ENCODE measurements at places on chromosomes 5 and 9.

DNA sequence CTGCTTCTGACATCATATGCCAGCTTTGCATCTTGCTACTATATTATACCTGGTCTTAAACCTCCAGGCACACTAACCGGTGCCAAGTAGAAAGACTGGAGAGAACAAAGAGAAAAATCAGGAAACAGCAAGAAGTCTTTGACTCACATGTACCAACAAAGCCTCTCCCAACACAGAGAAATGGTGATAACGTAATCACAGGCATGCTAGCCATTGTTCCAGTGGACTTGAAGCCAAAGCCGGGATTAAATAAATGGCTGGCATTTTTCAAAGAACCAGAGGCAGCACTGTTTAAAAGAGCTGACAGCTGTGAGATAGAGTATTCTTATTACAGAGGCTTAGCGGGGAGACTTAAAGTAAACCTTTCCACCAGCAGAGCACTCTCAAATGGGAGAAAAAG is 148.4 kb upstream of the NFIL3 start:
- DNase-seq: peak; percentile 14

GRCh38 chr5:56097055-56097454 is 102.3 kb upstream of the IL6ST start:
- DNase-seq: no peak

DNA sequence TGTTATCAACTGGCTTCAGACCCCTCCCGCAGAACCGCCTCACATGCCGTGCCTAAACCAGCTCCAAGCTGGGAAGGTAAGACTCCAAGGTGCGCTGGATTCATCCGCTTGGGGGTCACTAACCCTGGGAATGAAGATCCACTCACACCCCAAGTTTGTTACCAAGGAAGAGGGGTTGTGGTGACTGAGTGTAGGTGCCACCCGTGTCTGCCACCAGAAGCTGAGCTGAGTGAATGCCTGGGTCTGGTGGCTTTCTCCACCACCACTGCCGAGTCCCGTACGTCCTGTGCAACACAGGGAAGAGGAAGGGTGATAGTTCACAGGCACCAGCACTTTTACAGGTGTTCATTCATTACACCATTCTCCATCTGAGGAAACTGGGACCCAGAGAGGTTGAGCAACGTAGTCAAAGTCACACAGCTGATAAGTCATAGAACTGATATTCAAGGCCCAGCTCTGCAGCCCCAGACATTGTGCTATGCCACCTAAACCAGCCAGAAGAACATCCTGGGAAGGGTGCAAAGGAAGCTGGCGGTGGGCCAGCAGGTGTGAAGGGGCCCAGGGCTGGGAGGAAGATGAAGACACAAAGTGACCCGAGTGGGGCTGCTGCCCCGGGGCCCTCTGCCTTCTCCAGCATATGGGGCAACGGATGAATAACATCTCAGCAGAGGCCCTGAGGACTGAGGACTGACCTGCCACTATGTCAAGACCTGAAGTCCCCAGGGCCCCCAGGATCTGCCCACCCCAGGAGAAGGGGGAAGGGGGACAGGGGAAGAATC is 70.9 kb upstream of the PPP1R26 start:
- DNase-seq: no peak

- no peak for DNase-seq
These were observed 302.4 kb downstream of the SMARCA2 start for GRCh38 chr9:2317591-2317990.

- DNase-seq: no peak
These were observed 193.4 kb downstream of the ATPSCKMT start for GRCh38 chr5:10056228-10056760.

DNA sequence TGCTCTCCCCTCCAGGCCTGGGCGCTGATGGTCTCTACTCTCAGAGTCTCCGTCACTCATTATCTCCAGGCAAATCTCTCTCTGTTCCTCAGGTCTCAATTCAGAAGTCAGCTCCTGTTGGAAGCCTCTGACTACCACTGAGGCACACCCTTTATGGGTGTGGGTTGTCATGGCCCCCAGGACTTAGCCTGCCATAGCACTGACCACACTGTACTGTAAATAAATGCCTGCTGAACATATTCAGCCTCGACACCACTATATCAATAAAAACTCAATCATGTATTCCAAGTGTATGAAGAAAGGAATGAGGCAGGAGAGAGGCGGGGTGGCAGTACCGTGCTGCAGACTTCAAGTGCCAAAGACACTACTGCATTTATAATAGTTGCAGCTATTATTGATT is 88.9 kb downstream of the PCDH1 start:
- no peak for DNase-seq

DNA sequence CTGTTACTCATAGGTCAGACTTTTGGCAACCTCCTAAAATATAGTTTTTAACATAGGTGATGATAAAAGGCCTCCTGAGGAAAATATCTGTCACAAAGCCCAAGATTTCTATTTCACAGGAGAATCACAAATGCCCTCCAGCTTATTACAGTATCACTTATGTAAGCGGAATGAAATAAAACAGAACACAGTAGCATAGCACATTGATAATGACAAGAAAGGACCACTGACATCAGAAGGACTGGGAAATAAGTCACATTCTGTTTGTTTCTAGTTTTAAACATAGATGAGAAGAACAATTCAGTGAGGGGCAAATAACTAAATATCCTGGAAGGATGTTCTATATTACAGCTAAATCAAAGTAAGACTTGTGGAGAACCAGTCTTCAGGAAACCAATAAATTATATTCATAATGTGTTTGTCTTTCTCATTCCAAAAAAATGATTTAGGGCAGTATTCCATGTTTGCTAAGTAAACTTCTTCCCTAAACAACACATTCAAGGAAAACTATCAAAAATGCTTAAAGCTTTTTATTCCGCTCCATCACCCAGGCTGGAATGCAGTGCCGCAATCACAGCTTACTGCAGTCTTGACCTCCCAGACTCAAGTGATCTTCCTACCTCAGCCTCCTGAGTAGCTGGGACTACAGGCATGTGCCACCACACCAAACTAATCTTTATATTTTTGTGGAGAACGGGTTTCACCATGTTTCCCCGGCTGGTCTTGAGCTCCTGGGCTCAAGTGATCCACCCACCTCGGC is 20.8 kb upstream of the CTNNAL1 start:
- no peak for DNase-seq

DNA sequence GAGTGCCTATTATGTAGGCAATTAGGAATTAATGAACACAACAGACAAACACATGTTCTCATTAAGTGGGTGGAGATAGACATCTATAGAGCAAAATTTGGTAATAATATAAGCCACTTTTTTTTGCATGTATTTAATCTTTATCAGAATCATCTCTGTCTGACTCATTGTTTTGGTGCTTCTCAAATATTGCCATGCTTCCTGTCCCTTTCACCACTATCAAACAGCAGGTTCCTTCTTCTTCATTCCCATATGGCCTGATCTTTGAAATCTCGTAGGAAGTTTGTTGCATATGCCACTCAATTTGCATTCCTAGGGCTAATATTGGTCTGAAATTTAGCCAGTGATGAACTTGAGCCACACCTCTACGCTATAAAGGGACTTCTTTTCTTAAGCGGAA is 128.9 kb upstream of the SPEF2 start:
- DNase-seq: no peak

- DNase-seq: no peak
These were observed 139.1 kb downstream of the PLPPR1 start for GRCh38 chr9:101167490-101168134.

- DNase-seq: no peak
These were observed 181.3 kb upstream of the IL12B start for GRCh38 chr5:159511570-159511969.

DNA sequence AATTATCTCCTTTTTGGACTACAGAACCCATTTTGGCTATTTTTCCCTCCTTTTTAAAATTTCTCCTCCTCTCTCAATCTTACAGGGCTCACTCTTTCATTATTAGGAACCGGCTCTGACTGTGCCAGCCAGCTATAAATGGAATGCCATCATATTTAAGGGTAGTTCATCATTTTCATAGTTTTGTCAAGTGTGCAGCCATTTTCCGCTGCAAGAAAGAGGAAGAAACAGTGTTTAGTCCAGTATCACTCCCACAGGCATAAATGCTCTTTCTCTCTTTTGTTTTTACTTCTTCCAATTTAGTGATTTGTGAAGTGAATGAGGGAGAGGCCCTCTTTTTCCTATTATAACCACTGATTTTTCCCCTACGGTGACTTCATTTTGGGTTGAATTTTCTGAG is 290.0 kb downstream of the NR3C1 start:
- no peak for DNase-seq

DNA sequence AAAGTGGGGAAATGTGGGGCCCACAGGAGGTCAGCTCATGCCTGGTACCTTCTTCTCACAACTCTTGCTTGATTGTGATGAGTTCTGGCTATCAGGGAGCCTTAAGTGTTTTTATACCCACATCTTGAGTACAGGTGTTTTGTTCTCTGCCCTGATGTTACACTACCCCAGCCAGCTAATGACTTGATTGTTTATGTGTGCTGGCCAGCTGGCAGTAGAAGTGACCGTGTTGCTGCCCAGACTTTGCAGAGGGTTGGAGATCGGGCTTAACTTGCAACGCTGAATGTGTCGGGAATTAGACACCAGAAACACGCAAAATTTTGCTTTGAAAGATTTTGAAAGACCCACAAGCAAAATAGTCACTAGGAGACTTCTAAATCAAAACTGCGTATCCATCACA is 16.9 kb upstream of the ZDHHC11B start:
- no peak for DNase-seq

- no peak for DNase-seq
These were observed 119.9 kb downstream of the KDM4C start for GRCh38 chr9:6877671-6878161.

- DNase-seq: no peak
These were observed 10.1 kb downstream of the USP20 start for GRCh38 chr9:129845373-129845772.

GRCh38 chr9:122122903-122123632 is 30.0 kb upstream of the TTLL11 start:
- DNase-seq: peak; percentile 51

DNA sequence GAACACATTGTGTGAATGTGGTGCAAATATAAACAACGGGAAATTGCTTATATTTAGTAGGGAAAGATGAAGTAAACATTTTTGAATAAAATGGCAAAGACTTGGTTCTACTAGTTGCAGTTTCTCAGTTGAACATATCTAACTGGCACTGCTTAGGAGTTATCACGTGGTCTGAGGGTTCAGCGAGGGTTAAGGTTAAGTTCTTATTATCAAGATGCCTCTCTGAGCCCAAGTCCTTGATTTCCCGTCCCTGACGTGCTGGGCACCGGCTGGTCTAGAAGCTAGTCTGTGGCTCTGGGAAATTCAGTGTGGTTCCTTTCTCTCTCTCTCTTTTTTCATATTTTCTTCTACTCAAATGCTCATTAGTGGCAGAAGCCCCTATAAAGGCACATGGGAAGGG is 81.6 kb upstream of the PITX1 start:
- no peak for DNase-seq

GRCh38 chr5:139390639-139391569 is 1.2 kb upstream of the MZB1 start:
- no peak for DNase-seq

DNA sequence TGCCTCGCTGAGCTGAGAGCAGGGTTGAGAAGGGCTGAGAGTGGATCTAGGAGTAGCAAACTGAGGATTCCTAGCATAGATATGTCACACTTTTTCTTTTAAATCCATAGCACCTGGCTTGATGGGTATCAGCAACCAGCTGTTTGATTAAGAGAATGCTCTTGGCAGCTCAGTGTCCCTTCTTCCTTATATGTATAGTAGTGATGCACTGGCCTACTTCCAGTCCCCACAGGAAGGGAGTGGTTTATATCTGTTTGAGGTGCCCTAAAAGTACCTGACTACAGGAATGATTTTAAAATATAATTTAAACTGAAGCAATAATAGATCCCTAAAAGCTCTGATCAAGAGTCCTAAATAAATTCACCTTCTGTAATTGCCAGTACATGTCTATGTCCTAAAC is 546.8 kb upstream of the ZNF608 start:
- no peak for DNase-seq

- DNase-seq: no peak
These were observed 4.2 kb upstream of the SCGB3A1 start for GRCh38 chr5:180595381-180596114.

DNA sequence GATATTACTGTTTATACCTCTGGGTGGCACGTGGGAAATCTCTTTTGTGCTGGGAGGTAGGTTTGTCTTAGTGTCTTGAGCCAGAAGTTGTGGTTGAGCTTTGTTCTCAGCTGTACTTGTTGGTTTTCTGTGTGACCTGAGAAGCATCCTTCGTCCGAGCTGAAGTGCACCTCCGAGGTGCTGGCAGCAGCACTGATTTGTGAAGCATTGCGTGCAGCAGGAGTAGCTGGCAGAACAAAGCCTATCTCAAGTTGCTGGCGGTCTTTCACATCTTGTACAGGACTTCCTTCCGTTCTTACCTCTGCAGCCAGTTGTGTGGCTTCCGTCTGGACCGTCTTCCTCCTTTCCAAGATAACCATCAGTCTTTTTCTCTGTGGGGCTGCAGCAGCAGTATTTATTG is 4.3 kb downstream of the PRRC2B start:
- no peak for DNase-seq

DNA sequence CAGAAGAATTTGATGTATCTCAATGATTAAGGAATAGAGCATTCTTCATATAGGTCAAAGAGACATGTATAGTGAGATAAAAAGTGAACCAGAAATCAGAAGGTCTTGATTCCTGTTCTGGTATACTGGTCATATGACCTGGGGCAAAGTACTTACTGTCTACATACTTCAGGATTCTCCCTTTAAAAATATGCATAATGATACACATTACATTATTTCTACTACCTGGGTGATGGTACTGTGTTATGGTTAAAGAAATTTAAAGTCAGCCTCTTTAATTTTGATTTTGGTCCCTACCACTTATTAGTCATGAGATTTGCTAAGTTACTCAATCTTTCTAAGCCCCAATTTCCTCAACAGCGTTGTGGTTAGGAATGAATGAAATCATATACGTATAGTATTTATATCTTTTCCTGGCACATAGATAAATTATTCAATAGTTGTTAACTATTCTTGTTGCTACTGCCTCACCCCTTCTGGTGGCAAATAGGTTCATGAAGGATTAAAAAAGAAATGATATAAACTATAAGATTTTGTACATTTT is 984.1 kb downstream of the TLE4 start:
- no peak for DNase-seq

- DNase-seq: no peak
These were observed 74.1 kb downstream of the FNBP1 start for GRCh38 chr9:129968690-129969485.

DNA sequence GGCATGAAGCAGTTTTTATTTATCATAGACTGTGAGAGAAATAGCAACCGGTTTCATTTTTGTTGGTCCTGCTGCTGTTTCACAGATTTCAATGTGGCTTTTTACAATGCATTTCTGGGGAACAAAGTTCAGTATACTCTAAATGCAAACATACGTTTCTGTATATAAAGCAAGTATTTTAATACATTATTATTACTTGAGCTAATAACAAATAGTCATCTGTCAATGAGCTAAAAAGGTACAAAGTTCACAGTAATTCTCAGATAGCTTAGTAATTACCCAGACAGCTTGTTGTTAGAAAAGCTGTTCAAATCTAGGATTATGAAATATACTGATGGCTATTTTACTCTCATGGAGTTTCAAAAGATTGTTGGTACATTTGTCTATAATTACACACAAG is 50.8 kb downstream of the PBX3 start:
- DNase-seq: no peak

- DNase-seq: no peak
These were observed 78.9 kb downstream of the ASTN2 start for GRCh38 chr9:117335837-117336433.
